ENCODE measurements at places on chromosomes 1 and 21.
A peak's percentile ranks its signal among the peaks of the same experiment; 100 is the strongest.

DNA sequence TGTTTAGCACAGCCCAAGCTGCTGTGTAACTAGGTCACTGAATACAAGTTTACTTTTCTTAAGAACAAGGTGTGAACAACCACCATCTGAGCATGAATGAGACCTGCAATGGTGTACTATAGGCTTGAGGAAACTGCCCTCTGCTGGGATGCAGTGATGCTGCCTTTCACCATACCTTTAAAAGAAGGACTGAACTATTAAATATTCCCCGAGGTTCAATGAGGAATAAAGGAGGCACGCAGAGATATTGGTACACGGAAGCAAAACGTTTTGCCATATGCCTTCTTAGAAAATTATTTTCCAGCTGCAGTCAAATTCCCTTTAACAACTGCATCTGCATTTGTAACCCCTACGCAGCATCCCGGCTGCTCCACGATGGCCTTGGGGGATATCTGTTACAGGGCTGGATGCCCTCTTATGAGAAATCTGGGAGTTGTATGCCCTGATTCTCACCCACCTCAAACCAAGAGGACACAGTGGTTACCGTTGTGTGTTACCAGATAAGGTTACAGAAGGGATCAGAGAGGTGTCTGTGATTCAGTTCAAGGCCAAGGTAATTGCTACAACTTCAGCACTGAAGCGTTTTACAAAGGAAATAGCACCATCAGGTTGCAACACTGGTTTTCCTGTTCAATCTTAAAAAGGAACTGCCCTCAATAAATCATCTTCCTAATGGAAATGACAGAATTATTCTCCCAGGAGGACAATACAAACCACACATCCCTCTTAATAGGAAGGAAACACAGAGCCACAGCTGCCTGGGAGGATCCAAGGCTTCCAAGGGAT, 470.5 kb downstream of the LTN1 start:
- DNase-seq = peak; percentile 71

DNA sequence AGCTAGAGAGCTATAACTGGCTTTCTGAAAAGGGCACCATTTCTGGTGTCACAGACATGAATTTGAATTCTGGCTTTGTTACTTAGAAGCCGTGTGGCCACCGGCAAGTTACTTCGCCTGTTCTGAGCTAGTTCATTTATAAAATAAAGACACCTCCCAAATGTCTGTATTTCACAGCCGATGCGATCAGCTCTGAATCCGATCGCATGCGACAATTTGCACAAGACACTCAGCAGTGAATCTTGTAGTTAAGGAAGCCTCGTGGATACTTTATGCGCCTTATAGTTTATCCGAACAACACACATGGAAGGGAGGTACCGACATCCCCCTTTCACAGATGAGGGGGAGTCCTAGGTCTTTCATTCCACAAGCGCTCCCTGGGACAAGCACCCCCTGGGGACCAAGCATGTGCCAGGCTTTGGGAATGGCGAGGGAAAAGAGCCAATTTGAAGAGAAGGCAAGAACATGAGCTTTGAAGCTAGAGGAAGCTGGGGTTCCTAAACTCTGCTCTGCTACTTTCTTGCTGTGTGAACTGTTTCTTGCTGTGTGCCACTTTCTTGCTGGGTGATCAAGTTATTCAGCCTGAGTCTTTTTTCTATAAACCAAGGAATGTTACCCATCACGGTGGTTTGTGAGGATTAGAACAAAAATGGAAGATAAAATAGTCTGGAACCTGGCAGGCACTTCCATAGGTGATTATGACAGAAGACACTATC, 3.9 kb downstream of the ID3 start:
- peak; percentile 58 for DNase-seq

- no peak for DNase-seq
These were observed 619.3 kb downstream of the PTPRU start for GRCh38 chr1:29855561-29856160.

GRCh38 chr21:46054451-46054881, 43.4 kb upstream of the COL6A2 start:
- peak; percentile 40 for DNase-seq

GRCh38 chr1:152582647-152583046, 2.3 kb upstream of the LCE3D start:
- no peak for DNase-seq

- DNase-seq = no peak
These were observed 401 bp downstream of the WNT9A start for GRCh38 chr1:227947386-227947675.

DNA sequence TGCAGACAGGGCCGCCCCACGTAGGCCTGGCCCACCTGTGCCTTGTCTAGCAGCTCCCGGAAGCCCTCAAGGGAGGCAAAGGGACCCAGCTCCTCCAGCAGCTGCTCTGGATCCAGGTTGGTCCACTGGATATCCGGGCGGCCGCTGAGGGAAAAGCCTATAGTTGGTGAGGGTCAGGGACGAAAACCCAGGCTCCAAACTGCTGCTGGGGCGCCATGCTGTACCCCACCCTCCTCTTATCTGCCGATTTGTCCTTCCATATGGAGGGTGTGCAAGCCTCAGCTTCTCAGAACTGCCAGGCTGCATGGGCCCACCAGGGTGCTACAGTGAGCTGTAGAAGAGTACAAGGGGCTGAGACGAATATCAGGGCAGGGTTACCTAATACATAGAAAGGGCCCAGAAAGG, 12.2 kb downstream of the PTCH2 start:
- DNase-seq = no peak

DNA sequence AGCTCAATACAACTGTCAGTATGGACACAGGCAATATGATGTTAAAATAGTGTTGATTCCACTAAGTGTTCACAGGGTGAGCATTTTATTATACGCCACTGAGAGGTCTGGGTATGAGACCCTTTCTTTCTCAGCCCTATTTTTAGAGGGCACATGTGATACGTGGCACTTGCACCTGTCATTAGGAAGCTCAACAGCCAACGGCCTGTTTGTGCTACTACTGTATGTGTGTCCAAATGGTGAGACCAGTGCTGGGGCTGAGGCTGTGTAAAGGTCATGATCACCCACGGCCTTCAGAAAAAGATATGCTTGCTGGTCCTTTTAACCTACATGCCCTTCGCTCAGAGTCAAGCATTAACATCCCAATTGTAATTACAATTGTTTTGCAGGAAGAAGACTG, 176.2 kb downstream of the DUSP10 start:
- DNase-seq = no peak

- DNase-seq = peak; percentile 11
These were observed 1.0 kb upstream of the TP73 start for GRCh38 chr1:3651026-3651929.

DNA sequence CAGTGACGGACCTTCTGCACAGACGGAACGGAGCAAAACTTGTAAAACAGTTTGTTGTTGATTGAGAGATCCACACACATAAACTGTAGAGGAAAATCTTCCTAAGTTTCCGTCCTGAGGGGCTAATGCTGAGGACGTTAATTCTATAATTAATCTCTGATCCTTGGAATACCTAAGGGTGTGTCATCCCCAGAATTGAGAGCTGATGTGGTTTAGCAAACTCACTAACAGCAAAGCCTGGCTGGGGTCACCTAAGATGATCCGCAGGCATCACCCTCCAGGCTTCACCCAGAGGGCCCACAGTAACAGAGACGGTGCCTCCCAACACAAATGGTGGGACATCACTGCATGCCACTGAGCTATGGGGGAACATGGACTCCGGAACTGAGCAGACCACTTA, 97.5 kb downstream of the SMYD2 start:
- DNase-seq = no peak

GRCh38 chr1:164423136-164423535, 135.8 kb upstream of the PBX1 start:
- no peak for DNase-seq

- peak; percentile 41 for DNase-seq
These were observed 5.5 kb upstream of the STX6 start for GRCh38 chr1:181028196-181028595.

DNA sequence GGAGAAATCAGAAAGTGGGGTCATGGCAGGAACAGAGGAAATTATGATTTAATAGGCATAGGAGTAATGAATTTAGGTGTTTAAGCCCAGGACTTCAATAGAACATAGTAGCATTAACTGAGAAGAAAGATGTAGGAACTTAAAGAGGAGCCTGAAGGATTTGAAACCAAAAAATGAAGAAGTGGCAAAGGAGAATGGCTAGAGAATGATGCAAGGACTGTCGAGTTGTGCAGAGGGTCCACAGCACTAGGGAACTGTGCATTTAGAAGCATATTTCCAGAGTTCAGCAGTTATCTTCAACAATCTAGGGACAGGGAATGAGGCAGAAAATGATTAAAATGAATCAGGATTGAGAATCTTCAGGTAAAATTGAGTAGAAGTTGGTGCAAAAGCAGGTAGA, 328.1 kb upstream of the LYPLAL1 start:
- no peak for DNase-seq

GRCh38 chr1:15412175-15412800, 2.6 kb downstream of the EFHD2 start:
- DNase-seq = no peak

- DNase-seq = no peak
These were observed 77.7 kb downstream of the CAMTA1 start for GRCh38 chr1:6862906-6863305.

DNA sequence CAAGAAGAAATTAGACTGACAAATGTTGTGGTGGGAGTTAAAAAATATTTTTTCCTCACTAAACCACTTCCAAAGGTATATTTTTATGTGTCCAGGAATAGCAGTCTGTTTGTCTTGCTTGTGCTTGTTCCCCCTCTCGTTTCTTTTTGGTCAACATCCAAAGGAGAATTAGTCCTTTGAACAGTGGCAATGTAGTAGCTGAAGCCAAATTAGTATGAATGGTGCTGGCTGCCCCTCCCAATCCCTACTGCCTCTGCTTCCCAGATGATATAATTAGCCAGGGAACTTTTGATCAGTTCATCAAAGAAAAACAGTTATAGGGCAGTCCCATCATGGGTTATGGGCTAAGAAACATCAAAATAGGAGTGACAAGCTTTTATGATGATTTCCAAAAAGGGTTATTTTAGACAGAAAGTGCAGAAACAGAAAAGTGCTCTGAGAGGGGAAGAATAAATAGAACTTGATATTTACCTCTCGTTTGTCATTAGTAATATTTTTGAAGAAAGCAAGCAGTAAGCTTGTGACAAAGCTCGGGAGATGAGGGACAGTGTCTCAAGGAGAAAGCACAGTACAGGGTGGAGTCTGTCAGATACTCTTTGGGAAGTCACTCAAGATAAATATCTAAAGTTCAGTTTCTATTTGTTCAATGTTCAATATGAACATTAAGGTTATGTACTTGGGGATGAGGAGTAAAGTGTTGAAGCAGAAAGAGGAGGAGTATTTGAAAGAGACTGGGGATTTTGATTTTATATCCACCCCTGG, 239.1 kb downstream of the HLX start:
- DNase-seq = no peak

DNA sequence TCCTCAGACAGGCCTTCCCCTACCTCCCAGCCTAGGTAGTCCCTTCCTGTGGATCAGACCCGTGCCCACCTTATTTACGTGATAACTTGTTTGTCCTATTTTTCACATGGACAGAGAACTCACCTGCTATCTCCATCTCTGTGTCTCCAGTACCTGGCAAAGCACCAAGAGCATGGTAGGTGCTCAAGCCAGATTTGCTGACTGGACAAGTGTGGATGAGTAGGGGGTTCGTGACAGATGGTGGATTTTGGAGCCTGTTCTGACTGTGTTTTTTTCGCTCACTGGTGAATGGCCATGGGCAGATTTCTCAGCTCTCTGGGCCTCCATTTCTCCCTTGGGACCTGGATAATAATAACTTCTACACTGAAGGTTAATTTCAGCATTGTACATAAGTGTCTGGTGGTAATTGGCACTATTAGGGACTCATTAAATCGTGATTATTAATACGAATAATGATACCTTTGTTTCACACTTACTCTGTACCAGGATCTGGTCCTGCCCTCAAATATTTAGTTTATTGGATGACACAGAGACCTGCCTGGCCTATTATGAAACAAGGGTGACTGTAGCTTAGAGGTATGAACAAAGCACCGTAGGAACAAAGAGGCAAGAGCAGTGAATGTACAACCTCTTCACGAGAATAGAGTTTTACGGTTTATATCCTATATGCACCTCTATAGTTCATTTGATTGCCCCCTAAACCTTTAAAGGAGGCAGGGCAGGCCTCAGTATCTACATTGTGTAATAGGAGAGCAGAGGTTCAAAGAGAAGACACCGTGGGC, 24.5 kb upstream of the SLC26A9 start:
- no peak for DNase-seq

GRCh38 chr1:160193091-160193819, 2.9 kb downstream of the CASQ1 start:
- peak; percentile 95 for DNase-seq

GRCh38 chr1:55188909-55189308, 26.3 kb downstream of the USP24 start:
- no peak for DNase-seq

- no peak for DNase-seq
These were observed 277.0 kb upstream of the C1orf87 start for GRCh38 chr1:60350531-60350930.

GRCh38 chr1:204306076-204306475, 53.7 kb downstream of the PLEKHA6 start:
- no peak for DNase-seq

- peak; percentile 19 for DNase-seq
These were observed 55.3 kb downstream of the IGSF5 start for GRCh38 chr21:39800311-39800710.

DNA sequence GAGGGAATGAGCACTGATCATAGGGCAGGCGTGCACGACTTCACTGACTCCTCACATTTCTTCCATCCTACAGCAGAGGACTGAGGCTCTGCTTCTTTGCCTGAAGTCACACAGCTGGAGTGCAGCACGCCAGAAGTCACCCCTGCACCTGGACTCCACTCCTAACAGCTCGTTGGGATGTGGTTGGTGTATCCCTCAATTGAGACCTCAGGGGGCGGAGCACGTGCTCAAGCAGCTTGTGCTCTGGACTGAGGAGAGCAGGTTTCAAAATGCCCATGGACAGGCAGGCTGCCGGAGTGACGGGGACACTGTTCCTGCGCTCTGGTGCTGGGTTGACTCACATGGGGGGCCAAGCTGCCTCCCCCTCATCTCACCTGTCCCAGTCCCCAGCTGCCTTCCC, 13.9 kb downstream of the CHIT1 start:
- no peak for DNase-seq

- no peak for DNase-seq
These were observed 18.7 kb upstream of the LRRC47 start for GRCh38 chr1:3814771-3815561.

DNA sequence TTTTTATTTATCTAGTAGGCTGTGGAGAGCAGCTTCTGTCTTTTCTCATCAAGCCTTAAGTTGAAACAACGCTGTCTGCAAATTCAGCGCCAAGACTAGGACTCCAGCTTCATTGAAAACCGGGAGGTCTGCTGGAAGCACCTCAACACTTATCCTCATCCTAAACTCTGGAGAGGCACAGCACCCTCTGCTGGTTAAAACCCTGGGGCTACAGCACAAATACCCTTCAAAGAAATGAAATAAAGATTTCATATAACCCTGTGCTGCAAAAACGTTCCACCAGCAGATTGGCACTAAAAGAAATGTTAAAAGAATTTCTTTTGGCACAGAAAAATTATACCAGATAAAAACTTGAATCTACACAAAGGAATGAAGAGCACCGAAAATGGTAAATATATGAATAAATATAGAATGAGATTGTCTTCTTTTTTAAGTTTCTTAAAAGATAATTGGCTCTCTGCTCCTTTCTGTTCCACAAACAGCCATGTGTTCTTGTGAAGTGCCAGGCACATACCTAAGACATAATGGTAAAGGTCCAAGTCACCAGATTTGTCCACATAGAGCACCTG, 227.7 kb upstream of the SAMSN1 start:
- DNase-seq = peak; percentile 2

- no peak for DNase-seq
These were observed 30.4 kb downstream of the VTCN1 start for GRCh38 chr1:117180147-117180967.
